ENCODE measurements at places on chromosomes 7 and 10.

DNA sequence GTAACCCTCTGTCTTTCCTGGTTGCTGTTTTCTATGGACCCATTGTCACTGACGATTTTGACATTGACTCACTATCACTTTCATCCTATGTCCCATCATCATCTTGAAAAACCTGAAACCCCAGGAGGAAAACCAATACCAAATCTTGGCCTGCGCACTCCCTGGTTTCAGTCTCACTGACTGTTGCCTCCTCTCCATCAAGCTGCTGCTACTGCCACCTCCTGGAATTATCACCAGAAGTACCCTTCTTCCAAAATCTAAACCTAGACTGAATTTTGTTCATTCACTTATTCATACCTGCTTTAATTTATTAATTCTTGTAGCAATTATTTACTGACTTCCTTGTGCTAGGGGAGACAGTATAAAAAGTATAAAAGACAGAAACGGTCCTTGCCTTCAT lies 44.5 kb upstream of the ACBD5 start:
- no peak for DNase-seq

GRCh38 chr7:29488203-29488970 lies 75.2 kb upstream of the PRR15 start:
- DNase-seq: no peak

- no peak for DNase-seq
Observed at GRCh38 chr7:128219636-128220035, 21.4 kb upstream of the LEP start.

- no peak for DNase-seq
Observed at GRCh38 chr7:132604121-132604520, 27.9 kb upstream of the PLXNA4 start.

- no peak for DNase-seq
Observed at GRCh38 chr7:140650367-140650766, 9.8 kb upstream of the DENND2A start.

DNA sequence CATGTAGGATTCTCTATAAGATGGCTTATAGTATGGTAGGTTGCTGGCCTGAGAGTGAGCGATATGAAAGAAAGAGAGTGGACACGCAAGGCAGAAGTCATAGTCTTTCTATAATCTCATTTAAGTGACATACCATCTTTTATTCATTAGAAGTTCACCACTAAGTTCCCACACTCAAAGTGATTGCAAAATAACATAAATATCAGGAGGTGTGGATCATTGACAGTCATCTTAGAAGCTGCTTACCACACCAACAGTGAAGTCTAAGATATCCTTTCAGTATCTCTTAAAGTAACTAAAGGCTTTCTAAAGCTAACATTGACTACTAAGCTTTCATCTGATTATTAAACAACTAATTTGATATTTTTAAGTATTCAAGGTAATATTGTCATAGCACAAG lies 36.9 kb upstream of the GNAI1 start:
- DNase-seq: no peak

GRCh38 chr10:99870123-99870730 lies 87.8 kb downstream of the ABCC2 start:
- peak; percentile 57 for DNase-seq

GRCh38 chr10:132142396-132143161 lies 44.2 kb upstream of the DPYSL4 start:
- peak; percentile 35 for DNase-seq

- DNase-seq: no peak
Observed at GRCh38 chr7:31695859-31696614, 9.0 kb downstream of the PPP1R17 start.

- DNase-seq: no peak
Observed at GRCh38 chr10:17009212-17009700, 120.4 kb downstream of the CUBN start.

GRCh38 chr7:104045183-104045582 lies 55.7 kb upstream of the RELN start:
- DNase-seq: no peak

DNA sequence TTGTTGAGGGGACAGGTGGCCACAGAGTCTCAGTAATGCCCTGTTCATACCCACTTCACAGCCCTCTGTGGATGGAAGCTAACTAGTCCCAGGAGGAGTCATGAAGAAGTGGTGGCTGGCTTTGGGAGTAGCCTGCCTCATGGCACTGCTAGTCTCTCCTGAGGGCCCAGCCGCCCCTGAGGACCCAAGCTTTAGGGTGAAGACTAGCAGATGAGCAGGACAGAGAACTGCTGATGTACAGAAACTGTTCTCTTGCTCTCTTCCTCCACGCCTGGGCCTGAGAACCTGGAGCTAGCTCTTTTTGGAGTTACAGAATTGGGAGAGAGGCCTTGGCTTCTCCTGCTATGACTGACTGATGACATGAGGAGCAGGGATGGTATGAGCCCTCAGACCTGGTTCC lies 99.2 kb downstream of the RAMP3 start:
- no peak for DNase-seq

DNA sequence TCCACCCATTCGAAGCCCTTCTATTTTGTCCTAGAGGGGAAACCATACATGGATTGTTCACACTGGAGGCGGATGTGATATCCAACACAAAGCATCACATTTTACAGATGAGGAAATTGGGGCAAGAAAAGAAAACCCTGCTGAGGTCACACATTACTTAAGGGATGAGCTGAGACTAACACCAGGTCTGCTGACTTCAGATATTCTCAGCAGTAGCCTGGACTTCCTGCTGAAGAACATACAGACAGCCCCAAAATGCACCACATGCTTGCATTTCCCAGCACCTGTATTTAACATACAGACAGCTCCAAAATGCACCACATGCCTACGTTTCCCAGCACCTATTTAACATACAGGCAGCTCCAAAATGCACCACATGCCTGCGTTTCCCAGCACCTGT lies 11.2 kb downstream of the GIMAP5 start:
- no peak for DNase-seq

- DNase-seq: no peak
Observed at GRCh38 chr7:41955893-41956675, 253.2 kb upstream of the INHBA start.

DNA sequence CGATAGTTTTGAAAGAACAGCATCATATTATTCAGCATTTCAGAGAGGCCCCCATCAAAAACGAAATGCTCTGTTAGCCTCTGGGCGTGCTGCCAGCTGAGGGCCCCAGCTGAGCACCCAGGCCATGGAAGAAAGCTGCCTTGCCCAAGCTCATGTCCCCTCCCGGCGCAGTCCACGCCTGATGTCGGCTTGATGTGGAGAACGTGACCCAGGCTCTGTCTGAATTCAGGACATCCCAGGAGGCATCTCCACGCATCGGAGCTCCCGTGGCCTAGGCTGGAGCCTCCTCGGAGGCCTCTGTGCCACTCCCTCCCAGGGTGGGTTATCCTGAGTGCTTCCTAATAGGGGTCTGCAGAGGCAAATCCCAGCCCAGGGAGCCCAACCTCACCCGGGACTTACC lies 218.3 kb upstream of the AKR1E2 start:
- no peak for DNase-seq

DNA sequence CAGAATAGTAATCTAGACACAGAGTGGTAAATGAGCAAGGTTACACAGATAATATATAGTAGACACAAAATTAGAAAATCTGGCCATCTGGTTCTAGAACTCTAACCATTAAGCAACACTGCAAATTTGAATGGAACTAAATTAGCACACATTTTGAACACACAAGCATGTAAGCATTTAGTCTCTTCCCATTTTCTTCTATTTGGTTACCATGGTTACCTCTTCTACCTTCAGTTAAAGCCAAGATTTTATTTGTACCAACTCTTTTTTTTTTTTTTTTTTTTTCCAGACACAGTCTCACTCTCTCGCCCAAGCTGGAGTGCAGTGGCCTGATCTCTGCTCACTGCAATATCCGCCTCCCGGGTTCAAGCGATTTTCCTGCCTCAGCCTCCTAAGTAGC lies 790.5 kb downstream of the MAGI2 start:
- DNase-seq: no peak

DNA sequence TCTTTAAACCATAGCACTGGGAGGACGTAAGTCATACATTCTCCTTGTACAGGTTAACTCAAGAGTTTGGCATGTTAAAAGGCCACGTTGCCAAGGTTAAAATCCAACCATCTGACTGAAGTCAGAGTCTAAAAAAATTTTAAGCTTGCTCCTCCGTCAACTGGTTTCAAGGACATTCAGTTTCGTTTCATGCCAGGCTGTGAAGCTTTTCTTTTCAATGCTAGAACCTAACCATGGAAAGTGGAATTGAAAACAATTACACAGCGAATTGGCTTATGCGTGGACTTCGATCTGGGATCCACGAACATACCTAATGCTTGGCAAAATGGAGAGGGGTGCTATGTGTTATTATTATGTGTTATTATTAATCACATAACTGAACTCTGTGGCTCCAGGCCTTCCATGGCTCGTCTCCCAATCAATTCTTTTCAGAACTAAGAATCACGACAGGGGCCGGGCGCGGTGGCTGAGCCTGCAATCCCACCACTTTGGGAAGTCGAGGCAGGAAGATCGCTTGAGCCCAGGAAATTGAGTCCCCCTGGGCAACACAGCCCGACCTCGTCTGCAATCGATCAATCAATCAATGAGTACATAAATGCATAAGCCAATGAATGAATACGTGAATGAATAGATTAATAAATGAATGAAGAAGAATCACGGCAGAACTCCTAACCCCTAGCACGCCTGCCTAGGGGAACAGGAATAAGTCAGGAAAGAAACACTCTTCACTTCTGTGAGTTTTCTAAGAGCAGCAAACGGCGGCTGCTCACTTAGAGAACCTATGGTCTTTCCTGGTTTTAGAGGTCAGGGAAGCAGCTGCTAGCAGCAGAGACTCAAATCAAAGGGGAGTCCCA lies 733 bp upstream of the ARL5B start:
- DNase-seq: no peak

GRCh38 chr7:16078076-16078952 lies 343.0 kb downstream of the CRPPA start:
- peak; percentile 26 for DNase-seq

DNA sequence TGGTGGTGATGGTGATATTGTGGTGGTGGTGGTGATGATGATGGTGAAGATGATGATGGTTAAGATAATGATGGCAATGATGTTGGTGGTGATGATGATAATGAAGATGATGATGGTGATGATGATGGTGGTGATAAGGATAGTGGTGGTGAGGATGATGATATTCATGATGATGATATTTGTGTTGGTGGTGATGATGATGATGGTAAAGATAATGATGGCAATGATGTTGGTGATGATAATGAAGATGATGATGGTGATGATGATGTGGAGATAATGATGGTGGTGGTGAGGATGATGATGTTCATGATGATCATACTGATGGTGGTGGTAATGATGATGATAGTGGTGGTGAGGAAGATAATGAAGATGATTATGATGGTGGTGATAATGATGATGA lies 30.7 kb upstream of the SDK1 start:
- no peak for DNase-seq

- DNase-seq: peak; percentile 6
Observed at GRCh38 chr10:96642973-96643372, 56.2 kb upstream of the TM9SF3 start.

Measured in T-helper 2 cell (primary cell).